ENCODE measurements at places on chromosomes 13 and 19.

GRCh38 chr13:33034882-33035520 is 18.8 kb downstream of the KL start:
- no peak for DNase-seq

- DNase-seq, result no peak
These were observed 21.1 kb downstream of the ZNF274 start for GRCh38 chr19:58203814-58204475.

GRCh38 chr19:39996218-39996810 is 546 bp upstream of the ZNF546 start:
- DNase-seq, result peak; percentile 58

GRCh38 chr19:8208922-8209461 is at the start of gene CERS4:
Gene CERS4 (plus strand): TSS chr19:8209370. CDS start chr19:8251077, 41,707 bp downstream.
- peak; percentile 79 for DNase-seq

DNA sequence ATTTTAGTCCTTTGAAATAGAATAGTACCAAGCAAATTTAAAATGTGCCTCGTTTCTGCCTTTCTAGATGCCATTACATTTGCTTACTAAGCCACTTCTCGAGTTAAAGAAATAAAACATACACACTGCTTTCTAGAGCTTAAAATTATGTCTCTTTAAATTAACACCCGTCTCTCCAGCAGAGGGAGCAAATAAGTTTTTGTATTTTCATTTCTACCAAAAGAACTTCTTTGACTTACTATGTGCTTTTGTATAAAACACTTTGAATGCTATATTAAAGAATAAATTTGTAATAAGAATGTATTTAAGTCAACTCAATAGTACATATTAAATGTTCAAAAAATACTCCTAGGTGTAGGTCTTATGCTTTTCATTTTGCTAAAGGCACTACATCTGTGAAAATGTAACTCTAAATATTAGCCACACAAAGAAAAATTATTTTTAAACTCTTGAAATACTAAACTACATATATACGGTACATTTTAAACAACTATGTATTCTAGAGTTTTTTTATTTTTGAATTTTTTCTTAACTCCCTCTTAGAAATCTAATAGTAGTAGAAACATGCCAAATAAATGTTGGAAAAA is 269.3 kb upstream of the MIR17HG start:
- DNase-seq, result no peak

DNA sequence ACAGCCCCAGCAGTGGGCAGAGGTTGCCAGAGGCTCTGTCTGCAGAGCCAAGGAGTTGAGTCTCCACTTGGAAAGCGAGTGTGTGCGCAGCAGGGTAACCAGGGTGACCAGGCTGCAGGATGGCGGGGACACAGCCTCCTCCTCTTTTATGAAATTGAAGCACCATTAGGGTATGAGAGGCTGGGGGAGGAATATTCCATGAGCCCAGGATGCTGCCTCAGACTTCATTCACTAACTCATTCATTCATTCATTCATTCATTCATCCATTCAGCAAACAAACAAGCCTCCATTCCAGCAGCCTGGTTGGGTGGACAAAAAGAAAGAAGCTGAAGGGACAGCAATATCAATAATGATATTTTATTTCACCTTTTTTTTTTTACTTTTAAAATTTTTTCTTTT is 6.6 kb upstream of the LMTK3 start:
- DNase-seq, result no peak

DNA sequence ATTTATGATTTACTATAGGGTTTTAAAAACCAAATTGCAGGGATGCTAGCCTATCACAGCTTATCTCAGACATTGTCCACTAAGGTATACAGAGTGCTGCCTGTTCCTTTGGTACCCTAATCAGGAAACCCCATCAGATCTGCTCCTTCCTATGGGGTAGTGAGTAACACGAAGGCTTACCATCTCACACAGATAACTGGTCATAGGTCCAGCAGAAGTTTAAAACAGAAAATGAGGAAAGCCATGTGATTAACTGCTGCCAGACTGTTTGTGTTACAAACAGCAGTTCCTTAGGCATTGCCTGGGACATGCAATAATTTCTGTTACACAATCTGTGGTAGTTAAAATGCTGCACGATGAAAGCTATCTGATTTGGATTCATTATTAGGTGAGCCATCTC is 53.5 kb upstream of the ALOX5AP start:
- DNase-seq, result no peak

- no peak for DNase-seq
These were observed 30.7 kb downstream of the PBX4 start for GRCh38 chr19:19587771-19588170.

- DNase-seq, result no peak
These were observed 15.6 kb downstream of the SPACA7 start for GRCh38 chr13:112391746-112392145.

GRCh38 chr19:710767-711166 is 2.0 kb downstream of the PALM start:
- no peak for DNase-seq

- no peak for DNase-seq
These were observed 111.2 kb downstream of the GADD45B start for GRCh38 chr19:2587001-2587719.

DNA sequence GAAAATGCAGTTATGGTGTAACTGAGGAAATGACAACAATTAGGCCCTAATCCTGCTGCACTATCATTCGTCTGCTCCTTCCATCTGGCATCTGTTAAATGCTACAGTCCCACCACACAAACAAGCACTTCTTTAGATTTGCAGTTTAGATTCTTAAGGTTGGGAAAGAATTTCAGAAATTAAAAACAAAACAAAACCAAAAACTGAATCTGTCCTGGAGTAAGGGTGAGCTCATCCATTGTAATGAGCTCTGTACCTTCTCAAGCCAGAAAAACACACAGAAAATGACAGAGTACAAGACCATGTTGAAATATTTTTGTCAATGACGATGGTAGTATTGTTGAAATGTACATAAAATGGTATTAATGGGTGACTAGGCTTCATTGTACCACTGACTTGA is 28.3 kb downstream of the SMAD9 start:
- no peak for DNase-seq

DNA sequence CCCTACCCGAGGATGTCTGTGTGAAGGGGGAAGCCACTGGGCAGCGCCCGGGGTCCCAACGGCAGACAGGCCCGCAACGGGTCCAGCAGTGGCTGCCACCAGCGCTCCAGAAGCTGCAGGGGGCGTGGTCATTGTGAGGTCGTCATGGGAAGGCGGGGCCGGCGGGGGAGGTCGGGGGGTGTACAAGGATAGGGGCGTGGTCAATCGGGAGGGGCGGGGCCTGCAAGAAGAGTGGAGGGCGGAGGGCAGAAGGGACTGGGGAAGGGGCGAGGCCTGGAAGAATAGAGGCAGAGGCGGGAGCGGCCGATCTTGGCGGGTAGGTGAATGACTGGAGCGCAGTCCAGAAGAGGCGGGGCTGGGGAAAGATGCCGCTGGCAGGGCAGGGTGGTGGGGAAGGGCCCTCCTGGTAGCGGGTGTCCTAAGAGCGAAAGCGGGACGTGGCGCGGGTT is 4.4 kb downstream of the FUZ start:
- peak; percentile 90 for DNase-seq
